ENCODE measurements at places on chromosomes 7 and 10.
A peak's percentile ranks its signal among the peaks of the same experiment; 100 is the strongest.

DNA sequence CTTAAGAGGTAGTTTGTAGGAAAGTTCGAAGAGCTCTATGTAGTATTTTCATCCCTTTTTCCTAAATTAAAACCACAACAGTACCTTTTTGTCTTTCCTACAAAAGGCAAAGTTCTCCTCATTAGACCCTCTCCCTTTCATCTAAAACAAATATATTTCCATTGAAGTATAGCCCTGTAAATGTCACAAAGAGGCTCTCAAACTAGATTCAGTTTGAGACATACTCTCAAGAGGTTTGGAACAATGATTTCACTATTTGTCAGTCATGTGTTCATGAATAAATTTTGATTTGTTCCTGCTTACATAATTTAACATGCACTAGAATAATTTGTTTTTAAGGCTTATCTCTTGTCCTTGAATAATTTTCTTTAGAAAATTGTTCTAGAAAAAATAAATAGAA lies 12.2 kb downstream of the TAS2R16 start:
- no peak for DNase-seq

GRCh38 chr10:130717083-130717482 lies 580.9 kb downstream of the GLRX3 start:
- no peak for DNase-seq

- no peak for DNase-seq
These were observed 147.1 kb downstream of the SLC25A13 start for GRCh38 chr7:96174812-96175211.

- no peak for DNase-seq
These were observed 27.8 kb upstream of the C10orf120 start for GRCh38 chr10:122727426-122727825.

DNA sequence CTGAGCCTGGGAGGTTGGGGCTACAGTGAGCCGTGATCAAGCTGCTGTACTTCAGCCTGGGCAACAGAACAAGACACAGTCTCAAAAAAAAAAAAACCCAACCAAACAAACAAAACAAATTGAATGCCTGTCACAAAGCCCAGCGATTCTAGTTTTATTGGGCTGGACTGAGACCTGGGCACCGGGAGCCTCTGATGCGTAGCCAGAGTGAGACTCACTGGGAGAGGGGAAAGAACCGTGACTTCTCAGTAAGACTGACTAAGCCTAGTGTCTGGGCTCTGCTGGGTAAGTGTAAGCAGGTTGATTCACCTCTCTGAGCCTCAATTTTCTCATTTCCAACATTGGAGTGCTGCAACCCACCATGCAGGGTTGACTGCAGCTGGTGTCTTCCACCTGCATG lies 10.1 kb upstream of the LEP start:
- no peak for DNase-seq

DNA sequence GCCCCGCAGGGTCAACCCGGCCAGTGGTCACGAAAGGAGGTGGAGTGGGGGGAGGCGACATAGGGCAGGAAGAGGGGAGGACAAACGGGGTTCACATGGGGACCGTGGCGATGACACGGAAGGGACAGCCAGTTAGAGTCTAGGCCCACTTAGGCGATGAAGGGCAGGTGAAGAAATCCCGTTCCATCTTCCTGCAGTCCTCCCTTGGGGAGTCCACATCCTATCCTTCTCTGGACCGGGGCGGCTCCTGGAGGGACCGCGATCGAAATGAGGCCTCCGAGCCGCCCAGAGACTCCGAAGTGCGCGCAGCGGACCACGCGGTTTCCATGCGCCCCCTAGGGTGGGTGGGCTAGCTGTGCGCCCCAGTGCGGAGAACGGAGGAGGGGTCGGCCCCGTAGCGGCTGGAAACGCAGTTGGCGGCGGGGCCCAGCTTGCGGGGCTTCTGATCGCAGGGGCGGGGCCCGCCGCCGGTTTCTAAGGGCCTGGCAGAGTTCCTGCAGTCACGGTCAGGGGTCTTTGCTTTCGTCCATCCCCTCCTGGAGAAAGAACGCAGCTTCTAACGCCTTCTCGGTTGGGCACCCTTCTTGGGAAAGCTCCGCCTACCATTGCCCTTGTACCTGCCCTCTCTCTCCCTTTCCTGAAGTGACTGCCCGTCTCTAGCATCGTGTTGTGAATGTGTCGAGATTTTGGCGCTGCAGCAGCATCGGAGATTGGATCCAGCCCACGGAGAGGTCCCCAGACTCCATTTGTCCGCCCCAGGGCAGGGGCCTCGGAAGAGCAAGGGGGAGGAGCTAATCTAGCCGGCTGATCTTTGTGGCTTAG lies 17.9 kb upstream of the TMEM225B start:
- DNase-seq: no peak

DNA sequence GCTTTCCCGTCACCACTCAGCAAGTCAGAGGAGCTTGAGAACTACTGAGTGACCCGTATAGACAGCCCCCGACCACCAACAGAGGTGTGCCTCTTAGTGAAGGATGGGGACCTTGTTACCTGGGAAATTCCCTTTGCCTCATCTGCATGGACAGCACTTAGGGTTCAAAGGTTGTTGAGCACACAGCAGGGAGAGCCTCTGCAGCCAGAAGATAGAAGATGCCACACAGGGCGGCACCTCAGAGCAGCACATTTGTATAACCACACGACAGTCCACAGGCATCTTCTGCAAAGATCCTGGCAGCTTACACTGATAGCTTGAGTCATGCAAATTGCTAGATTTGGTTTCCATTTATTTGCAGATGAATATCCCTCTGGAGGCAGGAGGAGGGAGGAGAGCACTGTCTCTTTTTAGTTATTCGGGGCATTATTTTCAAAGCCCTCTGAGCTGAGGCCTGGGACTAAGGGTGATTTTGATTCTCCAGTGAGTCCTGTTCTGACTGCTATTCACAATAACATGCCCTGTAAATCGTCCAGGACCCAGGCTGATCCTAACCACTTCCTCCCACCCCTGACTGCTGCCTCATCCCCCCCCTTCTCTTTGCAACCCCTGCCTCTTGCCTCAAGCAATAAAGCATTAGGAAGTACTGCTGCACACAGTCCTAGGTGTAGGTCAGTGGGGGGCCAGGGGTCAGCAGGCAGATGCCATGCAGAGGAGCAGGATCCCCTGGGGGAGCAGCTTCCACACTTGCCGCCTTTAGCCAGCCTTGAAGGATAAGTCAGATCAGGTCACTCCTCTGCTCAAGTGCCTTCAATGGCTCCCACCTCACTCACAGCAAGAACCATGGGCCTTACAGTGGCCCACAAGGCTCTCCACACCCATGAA lies 24.6 kb upstream of the INMT start:
- peak; percentile 73 for DNase-seq

DNA sequence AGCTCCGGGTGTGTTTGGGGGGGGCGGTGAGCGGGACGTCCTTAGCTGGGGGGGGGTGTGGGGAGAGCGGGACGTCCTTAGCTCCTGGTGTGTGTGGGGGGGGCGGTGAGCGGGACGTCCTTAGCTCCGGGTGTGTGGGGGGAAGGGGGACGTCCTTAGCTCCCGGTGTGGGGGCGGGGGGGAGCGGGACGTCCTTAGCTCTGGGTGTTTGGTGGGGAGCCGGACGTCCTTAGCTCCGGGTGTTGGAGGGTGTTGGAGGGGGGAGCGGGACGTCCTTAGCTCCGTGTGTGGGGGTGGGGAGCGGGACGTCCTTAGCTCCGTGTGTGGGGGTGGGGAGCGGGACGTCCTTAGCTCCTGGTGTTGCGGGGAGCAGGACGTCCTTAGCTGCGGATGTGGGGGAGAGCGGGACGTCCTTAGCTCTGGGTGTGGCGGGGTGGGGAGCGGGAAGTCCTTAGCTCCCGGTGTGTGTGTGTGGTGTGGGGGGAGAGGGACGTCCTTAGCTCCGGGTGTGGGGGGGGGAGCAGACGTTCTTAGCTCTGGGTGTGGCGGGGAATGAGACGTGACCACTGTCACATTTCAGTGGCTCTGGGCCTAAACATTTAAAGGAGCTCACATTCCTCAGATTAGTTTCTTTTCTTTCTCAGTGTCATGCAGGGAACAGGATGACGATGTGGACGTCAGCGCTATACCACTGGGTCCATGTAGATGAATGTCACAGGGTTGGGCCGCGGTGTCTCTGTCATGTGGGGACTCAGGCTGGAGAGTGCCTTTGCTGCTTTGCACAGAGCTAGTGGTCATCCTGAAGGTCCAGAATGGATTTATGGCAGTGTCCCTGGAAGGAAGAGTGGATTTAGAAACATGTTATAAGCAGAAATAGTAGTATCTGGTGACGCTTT lies 7.5 kb downstream of the DYNC2I1 start:
- DNase-seq: no peak

DNA sequence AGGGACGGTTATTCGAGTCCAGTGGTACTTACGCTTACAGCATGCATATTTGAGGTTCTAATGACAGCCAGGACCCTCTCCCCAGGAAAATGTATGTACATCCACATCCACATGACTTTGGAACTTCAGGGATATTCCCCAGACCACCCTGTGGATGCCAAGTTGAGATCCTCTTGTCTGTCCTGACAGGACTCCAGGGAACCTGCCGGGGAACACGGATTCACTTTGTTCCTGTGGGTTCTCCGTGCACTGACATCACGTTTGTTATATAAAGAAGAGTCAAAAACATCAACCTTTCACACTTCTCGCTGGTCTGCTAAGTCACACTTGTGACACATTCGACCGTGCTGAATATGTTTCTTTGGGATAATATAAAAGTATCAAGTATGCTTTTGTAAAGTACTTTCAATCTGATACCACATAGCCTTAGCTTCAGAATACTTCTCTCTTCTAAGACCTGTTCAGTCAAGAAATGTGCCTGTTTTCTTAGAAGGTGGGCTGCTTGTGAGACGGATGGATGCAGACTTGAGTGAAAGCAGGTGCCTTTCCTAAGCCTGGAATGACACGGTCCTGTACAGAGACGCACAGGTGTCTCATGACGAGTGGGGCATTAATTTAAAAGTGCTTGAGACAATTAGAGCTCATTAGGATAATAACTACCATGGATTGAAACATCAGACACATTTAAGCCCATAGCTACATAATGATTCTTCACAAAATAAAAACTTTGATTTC lies 38.7 kb downstream of the CALML5 start:
- DNase-seq: no peak

DNA sequence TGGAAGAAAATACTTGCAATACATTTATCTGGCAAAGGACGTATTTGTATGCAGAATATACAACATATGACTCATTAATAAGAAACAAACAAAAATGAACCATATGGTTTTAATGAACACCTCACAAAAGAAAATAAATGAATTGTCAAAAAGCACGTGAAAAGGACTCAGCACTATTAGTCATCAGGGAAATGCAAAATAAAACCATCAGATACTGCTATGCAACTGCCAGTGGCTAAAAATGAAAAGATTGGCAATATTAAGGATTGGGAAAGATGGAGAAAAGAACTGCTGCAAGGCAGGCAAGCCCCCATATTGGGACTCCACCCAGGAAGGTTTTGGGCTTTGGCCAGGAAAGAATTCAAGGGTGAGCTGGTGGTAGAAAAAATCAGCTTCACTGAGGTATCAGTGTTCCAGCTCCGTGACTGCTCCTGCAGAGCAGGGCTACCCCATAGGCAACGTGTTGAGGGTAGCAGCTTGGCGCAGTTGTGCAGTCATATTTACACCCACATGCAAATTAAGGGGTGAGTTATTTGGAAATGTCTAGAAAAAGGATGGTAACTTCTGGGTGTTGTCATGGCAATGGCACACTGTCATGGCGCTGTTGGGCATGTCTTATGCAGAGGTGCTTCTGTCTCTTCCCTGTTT lies 72.7 kb downstream of the CUBN start:
- no peak for DNase-seq

- no peak for DNase-seq
These were observed at the start of gene INPP5A for GRCh38 chr10:132537684-132538001. INPP5A (plus strand) TSS chr10:132537787; CDS start chr10:132538097, 310 bp downstream.

DNA sequence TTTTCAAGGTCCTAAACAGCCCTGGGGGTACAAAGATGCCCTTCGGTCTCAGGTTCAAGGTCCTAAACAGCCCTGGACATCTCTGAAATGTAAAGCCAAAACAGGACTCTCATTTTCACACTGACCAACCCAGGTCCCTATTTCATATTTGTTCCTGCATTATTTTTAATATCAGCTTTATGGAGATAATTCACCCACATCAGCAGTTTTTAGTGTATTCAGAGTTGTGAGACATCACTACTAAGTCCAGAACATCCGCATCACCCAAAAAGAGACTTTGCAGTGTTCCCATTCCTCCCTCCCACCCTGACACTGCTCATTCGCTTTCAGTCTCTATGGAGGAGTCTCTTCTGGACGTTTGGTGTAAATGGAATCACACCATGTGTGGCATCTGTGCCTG lies 420.2 kb downstream of the PTPRN2 start:
- no peak for DNase-seq
